Thymus (tissue), 14 donors: ENCODE measurements at places on chromosomes 6 and 20. TPM values are rescaled to one million over a fixed set of nuclear protein-coding genes. Genes with fewer than 3 reads are reported as not detected.

DNA sequence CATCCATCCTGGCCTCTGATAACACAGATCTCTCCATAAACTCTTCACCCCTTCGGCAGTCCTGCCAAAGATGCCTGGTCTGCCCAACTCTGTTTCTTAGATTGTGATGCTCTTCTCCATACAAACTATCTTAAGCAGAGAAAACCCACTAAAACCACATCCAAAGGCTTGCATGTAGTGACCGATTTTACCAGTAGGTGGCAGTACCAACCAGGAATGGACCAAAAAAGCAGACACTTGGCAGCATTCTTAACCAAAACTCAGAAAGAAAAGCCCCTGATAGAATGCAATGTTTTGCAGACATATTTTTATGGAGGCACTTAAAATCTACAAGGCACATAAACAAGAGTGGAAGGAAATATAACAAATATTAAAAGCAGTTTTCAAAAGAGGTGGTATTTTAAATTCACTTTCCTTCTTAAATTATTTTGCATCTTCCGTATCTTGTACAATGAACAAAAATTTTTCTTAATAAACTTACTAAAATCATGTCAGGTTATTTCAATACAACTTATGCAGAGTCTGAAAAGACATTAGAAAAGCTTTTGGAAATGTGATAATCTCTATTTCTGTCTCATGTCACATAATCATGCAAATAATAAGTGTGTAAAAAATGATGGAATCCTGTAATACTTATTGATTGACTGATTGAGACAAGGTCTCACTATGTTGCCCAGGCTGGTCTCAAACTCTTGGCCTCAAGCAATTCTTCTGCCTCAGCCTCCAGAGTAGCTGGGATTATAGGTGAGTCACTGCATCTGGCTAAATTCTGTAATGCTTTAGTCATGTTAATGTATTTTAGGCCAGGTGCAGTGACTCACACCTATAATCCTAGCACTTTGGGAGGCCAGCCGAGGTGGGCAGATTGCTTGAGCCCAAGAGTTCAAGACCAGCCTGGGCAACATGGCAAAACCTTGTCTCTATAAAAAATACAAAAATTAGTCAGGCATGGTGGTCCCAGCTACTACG lies 29.4 kb downstream of the LRP11 start:
- DNase-seq = peak; percentile 83

HFE gene
- 1.7 TPM for total RNA-seq

DNA sequence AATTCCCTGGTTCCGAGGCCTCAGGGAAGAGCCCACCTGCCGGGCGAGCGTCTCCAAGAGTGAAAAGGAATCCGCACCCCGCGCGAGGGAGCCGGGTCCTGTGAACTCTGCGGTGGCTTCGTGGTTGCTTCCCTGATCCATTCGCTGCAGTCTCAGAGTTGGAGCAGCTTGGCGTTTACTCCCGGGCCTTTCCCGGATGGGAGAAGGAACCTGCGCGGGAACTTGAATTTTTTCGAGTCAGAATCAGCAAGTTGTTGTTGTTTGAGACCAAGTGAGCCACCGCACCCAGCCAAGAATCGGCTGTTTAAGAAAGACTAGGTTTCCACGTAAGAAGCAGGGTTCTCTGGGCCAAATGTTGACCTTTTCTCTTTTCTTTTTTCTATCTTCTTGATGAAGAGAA lies 12.9 kb downstream of the PRSS16 start:
- DNase-seq = no peak

- DNase-seq = no peak
These were observed 7.5 kb upstream of the BPI start for GRCh38 chr20:38296433-38296832.

BTNL2 gene
- total RNA-seq = not detected

AKAP12 gene
- total RNA-seq = 14.4 TPM

GRCh38 chr6:167995731-167996151 lies 1.7 kb upstream of the KIF25 start:
- no peak for DNase-seq
